ENCODE measurements at places on chromosomes 11 and 22. TPM values are rescaled to one million over a fixed set of nuclear protein-coding genes. Genes with fewer than 3 reads are reported as not detected.

TPBGL gene
- 0.21 TPM for total RNA-seq

FAM181B gene
- 2.2 TPM for total RNA-seq

RIMBP3B gene
- total RNA-seq, result not detected

FBLN1 gene
- 972 TPM for total RNA-seq

ASCL2 gene
- total RNA-seq, result 0.78 TPM

SPDYC gene
- total RNA-seq, result not detected

HBD gene
- total RNA-seq, result not detected

PATE3 gene
- not detected for total RNA-seq

GRCh38 chr11:117908959-117909610 lies 20.1 kb downstream of the TMPRSS13 start:
- DNase-seq, result no peak

- no peak for DNase-seq
Measured at GRCh38 chr22:44776605-44777363, 24.4 kb downstream of the ARHGAP8 start.

DNA sequence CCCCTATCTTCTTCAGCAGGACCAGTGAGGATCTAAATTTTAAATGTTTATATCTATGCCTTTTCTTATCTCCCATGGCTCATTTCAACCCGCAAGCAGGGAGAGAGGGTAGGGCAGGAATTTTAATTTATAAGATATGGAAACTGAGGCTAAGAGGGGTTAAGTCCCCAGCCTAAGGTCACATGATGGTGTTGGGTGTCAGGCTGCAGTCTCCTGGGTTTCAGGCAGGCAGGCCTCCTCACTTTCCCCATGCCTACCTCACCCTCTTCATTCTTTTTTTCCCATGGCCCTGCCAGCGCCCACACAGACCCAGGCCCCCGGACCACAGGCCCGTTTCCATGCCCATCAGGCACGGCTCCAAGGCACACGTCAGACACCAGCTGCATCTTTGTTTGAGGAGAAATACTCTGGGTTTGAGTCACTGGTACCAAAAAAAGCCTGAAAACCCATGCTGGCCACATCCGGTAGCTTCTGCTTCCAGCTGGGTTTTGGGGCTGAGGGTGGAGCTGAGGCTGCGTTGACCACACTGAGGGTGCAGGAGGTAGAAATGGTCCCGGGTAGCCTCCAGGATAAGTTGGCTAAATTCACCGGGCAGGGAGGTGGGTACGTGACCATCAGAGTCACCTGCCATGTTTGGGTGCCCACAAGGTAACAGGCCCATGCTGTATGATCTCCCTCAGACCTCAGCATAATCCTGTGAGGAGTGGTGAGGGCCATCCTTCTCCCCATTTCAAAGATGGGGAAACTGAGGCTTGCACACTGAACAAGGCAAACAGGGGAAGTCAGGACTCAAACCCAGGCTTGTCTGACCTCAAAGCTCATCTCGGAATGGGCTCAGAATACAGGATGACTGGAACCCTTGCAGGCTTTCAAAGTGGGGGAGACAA lies 7.5 kb downstream of the CRYBB1 start:
- DNase-seq, result no peak

GRCh38 chr11:130480186-130480585 lies 31.7 kb downstream of the ADAMTS15 start:
- no peak for DNase-seq

GRCh38 chr11:107006076-107006833 lies 12.0 kb downstream of the GUCY1A2 start:
- DNase-seq, result no peak

GRCh38 chr22:40953471-40953870 lies 2.3 kb downstream of the RBX1 start:
- no peak for DNase-seq

DNA sequence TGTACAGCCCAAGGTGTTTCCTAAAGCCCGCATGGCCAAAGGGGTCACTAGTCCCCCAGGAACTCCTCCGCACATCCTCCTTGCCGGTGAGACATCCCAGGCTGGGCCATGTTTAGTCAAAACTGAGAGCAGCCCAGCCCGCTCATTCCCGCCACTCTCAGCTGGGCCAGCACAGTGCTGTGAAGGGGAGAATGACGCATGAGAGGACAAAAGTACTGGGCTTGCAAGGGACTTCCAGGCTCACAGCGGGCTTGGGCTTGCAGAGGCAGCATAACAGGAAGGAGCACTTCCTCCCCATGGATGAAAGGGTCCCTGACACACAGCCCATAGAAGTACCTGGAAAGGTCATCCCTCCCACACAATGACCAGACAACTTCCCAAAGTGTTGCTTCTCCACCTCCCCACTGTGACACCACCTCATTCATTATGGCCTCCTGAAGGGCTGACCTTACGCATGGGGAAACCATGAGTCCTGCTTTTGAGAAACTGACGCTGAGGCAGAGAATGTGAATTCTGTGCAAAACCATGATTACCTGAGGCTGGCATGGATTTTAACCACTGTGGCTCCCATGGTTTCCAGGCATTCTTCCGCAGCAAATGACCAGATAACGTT lies 19.1 kb downstream of the ETS1 start:
- DNase-seq, result no peak

DNA sequence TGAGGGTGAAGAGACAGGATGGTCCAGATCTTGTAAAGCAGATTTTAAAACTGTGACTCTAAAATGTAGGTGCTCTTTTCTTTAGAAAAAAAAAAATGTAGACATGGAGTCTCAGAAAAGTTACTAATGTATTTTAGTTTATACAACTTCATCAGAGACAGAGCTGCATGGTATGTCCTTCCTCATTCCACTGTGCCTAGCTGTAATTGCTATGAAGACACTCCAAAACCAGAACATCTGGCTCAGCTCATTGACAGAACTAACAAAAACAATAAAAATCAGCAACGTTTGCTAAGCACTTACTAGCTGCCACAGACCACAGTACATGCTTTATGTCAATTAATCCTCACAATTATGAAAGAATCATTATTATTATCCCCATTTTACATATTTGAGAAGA lies 160.7 kb downstream of the BARX2 start:
- no peak for DNase-seq

GRCh38 chr22:45204819-45205218 lies 35.9 kb downstream of the KIAA0930 start:
- DNase-seq, result no peak

DNA sequence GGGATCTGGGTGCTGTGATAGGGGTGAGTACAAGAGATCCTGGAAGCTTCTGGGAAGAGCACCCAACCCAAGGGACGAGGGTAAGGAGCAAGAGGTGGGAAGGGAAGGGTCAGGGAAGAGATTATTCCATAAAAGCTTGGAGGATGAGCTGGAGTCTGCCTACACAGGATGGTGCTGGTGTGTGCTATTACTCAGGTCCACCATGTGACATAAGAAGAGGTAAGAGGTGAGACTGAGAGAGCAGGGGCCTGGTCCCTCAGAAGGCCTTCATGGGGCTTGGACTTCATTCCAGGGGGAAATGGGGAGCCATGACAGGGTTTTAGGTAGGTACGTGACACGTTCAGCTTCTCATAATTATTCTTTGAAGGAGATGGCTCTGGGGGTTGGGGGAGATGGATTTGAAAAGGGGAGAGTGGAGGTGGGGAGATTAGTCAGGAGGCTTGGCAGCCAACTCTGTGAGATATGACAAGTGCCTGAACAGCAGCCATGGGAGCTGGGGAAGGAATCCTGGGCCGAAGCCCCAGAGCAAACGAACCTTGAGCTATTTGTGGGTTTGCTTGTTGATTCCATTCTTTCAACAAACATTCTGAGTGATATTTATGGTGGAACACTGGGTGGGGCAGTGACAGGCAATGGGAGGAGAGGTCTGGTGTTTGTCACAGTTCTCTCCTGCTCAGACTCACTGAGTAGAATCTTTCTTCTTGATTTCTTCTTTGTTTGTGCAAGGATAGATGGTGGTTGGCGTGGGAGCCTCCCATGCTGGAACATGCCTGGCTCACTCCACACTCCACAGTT lies 11.2 kb upstream of the NCAM1 start:
- DNase-seq, result no peak

- DNase-seq, result no peak
Measured at GRCh38 chr22:17194213-17194612, 25.0 kb downstream of the ADA2 start.

- no peak for DNase-seq
Measured at GRCh38 chr11:95853138-95853537, 62.8 kb downstream of the CEP57 start.

DNA sequence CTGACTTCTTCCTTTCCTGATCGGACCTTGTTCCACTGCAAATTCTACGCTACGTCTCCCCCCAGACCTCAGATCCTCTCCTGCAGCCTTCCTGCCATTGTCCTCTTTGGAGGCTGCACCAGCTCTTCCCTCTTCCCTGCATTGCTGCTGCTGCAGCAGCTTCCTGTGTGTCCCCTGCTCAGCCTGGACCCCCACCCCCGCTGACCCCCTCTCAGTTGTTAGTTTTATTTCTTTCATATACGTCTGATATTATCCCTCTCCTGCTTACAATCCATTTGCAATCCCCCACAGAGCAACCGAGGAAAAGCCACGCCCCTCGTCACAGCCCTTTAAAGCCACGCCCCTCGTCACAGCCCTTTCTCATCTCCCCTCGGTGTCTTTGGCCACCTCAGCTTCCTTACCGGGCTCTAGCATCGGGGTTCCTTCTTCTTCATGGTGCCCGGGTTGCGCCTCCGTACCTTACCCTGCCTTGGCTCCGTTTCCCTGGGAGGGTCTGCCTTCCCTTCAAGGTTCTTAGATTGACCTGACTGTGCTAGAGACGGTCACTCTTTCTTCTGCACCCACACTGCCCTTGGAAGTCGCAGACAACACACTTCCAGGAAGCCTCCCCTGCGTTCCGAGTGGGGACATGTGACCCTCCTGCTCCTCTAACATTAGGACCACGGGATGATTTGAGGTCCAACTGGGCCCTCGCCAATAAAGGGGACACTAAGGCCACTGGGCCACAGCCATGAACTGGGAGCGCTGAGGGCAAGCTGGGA lies 4.8 kb downstream of the MRGPRG start:
- DNase-seq, result no peak

DNA sequence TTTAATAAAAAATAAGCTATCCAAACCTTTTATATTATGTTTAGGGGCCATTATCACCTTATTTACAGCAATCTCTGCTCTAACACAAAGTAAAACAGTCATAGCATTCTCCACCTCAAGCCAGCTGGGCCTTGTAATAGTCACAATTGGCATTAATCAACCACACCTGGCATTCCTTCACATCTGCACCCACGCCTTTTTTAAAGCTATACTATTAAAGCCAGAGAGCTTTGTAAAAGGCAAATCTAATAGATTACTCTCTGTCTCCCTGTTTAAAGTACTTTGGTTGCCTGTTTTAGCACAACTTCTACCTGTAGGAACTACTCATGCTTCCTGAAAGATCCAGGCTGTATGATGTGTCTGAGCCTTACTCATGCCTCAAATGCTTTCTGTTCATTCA lies 113.1 kb downstream of the CSNK2A3 start:
- DNase-seq, result no peak

DNA sequence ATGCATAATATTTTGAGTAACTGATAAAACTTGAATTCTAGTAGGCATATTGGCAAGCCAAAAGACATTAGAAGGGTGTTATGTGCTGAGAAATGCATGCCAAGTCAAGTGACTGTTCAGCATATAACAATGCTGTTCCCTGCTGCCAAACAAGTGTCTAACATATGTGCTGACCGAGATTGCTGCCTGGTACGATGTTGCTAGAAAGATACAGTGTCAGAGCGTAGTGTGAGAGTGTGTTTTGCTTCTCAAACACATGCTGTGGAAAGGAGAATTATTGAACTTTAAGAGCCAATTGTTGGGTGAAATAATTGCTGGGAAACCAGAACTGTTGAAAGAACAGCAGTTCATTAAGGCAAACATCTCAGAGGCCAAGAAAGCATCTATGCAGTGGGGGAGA lies 71.3 kb upstream of the GRIA4 start:
- no peak for DNase-seq

GRCh38 chr11:118885319-118885718 lies 1.6 kb downstream of the CXCR5 start:
- no peak for DNase-seq

- no peak for DNase-seq
Measured at GRCh38 chr11:19680829-19681368, 31.7 kb upstream of the NAV2 start.

DNA sequence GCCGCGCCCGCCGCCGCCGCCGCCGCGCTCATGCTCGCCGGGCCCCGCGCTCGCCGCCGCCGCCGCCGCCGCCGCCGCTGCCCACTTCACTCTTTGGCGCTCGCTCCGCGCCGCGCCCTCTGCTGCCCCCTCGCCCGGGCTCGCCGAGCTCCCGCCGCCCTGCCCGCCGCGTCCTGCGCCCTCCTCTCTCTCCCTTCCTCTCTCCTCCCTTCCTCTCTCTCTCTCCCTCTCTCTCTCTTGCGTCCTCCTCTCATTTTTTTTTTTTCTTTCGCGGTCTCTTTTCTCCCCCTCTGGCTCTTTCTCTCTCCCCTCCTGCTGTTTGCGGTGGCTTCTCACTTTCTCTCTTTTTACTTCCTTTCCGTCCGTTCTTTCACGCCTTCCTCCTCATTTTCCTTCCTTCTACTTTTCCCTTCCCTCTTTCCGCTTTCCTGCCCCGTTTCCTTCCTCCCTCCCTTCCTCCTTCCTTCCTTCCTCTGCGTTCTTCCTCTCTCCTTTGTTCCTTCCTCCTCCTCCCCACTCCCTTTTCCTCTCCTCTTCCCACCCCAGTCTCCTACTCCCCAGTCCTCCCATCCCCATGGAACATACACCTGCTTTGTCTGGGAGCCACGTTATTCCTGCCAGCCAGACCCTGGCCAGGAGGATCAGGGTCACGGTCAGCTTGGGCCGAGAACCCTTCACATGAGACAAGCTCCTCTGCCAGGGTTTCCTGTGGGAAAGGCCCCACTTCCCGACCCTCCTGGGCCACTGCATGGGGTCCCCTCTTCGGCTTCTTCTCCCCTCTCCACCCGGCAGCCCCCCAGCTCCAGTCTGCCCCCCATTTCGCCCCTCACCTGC lies 19.3 kb upstream of the SHISAL1 start:
- no peak for DNase-seq

DNA sequence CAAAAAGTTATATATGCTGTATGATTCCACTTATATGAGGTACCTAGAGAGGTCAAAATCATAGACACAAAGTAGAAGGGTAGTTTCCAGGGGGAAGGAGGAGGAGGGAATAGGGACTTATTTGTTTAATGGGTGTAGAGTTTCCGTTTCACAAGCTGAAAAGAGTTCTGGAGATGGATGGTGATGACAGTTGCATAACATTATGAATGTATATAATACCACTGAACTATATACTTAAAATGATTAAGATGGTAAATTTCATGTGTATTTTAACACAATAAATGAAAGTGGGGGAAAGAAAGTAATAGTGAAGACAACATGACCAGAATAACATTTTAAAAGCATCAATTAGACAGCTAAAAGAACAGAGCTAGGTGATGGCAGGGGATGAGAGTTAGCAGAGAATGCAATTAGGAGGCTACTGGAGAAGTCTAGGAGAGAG lies 51.2 kb downstream of the MRTFA start:
- no peak for DNase-seq

GRCh38 chr11:110518809-110519514 lies 89.2 kb downstream of the FDX1 start:
- DNase-seq, result no peak

GRCh38 chr22:44595841-44596341 lies 97.9 kb upstream of the RTL6 start:
- no peak for DNase-seq
